Endodermal cell (in vitro differentiated cells): ENCODE measurements at places on chromosomes 5 and 9. TPM values are rescaled to one million over a fixed set of nuclear protein-coding genes. Genes with fewer than 3 reads are reported as not detected.

GRCh38 chr9:80292231-80292630 is 720.5 kb downstream of the TLE4 start:
- DNase-seq, result no peak

DNA sequence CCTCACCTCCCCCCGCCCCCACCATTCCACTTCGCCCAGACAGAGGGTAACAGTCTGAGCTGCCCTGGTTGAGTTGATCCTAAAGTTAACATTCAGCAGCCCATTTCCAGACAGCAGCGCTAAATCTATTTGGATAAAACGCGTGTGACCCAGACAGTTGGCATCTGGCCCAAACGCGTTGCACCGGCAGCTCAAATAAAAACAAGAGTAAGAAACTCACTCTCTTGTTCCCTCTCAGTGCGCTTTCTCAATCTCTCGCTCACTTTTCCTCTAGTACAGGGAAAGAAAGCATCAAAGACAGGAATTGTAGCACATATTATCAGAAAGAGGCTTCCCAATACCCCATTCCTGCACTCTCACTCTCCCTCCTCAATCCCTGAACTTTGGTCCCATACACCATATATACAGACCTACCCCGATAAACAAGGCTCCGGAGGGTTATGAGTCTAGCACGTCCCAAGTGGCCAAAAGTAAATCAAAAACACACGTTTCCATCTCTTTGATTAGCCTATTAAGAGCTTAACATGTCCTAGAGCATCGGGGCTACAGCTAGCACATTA is 1.3 kb downstream of the ADAMTS6 start:
- DNase-seq, result peak; percentile 51

GRCh38 chr9:6764523-6764922 is 6.8 kb downstream of the KDM4C start:
- DNase-seq, result no peak

- DNase-seq, result no peak
Measured at GRCh38 chr9:126869368-126869767, 8.9 kb downstream of the ZBTB34 start.

DNA sequence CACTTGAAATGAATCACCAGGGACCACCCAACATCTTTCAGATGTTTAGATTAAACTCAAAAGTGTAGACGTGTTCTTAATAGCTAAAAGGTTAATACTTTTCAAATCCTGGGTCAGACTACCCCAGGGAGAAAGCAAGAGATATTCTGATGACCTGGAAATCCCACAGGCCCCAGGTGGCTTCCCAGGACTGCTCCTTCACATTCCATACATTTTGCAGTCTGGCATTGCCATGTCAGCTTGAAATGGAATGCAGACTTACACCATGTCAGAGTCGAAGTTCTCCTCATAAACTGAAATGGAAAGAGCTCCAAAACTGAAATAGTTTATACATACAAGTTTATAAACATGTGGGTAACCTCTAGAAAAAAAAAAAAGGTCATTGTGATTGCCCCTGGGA is 61.5 kb downstream of the TMEM167A start:
- peak; percentile 74 for DNase-seq

DNA sequence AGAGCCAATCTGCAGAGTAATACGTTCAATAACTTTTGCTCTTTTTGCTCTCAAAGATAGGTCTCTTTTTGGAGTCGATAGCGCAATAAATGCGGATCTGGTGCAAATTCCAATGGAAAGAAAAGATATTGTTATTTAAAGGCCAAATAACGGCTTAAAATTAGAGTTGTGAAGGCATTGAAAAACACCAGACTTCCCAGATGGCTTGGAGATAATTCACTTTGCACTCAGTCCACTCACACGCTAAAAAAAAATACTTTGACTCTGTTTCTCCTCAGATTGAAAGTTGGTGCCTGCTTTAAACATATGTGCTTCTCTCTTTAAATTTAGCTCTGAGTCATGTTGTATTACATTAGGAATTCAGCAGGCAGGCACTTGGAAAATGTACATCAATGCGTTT is 19.5 kb upstream of the MED27 start:
- DNase-seq, result no peak

DNA sequence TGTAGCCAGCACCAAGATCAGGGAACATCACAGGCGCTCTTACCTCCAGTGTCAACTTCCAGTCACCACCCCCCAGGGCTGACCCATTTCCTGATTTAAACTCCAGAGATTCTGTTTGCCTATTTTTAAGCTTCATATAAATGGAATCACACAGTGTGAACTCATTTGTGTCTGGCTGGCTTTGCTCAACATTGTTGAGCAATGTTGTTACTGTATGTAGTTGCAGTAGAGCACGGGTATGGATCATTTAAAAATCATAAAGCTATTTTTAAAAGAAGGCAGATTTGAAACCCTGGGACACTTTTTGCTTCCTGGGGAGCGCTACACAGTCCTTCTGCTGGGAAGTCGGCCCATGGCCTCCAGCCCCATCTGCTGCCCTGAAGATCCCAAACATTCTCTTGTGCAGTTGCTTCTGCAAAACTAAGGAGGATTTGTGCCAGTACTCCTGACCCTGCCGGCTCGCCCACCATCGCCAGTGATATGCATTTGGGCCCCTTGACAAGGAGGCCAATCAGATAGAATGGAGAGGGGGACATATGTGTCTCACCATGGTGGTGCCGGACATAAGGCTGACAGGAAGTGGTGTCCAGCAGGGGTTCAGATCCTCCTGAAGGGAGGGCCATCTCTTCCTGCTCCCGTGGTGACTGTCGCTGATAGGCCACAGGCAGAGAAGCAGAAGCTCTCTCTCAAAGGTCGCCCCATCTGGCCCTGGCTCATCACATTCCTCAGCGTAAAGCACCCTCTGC is 13.3 kb downstream of the DCANP1 start:
- DNase-seq, result peak; percentile 57

DNA sequence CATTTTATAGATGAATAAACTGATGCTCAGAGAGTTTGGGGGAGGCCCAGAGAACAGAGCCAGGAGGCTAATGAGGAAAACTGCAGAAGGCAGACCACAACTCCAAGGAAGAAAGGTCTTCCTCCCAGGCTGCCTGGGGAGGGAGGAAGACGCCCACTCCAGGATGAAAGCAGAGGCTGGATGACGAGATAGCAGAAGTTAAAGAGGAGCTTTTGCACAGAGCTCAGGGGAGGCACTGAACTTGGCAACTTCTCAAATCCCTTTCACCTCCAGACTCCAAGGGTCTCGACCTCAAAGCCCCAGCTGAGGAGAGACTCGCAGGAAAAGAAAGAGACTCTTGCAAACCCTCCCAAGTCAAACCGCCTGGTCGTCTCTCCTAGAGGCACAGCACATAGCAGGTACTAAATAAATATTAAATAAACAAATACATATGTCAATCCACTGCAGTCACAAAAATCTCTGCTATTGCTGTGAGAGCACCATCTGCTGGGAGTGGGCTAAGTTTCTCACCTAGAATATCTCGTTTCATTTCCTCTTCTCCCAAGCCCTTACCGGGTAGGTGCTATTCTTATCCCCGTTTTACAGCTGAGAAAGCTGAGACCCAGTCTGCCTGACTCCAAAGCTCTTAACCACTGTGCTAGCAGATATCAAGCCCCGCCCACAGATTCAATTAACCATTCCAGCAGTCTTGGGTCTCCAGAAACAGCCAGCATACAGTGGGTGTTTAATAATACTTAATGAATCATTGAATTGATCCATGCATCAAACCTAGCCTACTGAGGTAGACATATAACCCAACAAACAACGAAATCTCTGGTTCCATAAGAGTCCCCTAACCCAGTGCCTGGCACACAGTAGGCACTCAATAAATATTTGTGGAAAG is 97.8 kb upstream of the HAND1 start:
- DNase-seq, result no peak

DNA sequence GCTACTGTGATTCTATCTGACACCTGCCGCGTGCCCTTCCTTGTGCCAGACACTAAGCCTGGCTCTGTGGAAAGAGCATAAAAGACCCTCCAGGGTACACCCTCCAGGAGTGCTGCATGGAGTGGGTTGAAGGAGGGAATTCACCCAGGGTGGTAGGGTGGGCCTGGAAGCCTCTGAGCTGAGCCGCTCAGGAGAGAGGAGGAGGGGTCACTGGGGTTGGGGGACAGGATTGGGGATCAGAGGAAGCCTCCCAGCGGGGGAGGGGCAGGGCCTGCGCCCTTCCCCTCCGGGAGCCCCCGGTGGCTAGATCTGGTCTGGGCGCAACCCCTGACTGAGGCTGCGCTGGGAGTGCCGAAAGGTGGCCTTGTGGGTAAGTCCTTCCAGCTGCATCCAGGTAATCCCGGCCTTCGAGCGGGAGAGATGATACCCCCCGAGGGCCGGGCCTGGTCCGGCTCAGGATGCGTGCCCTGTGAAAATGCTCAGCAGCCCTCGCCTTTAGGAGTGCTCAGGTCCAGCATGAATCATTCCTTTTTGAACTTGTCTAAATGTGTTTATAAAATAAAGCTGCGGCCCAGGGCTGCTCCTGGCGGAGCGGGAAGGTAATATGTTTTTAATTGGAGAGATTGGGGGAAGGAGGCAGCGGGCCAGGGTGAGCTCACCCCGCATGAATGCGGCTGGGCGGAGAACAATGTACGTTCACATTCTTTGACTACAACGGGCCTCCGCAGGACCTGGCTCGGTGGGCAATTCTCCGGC is 118.1 kb upstream of the SMIM23 start:
- peak; percentile 94 for DNase-seq

DNA sequence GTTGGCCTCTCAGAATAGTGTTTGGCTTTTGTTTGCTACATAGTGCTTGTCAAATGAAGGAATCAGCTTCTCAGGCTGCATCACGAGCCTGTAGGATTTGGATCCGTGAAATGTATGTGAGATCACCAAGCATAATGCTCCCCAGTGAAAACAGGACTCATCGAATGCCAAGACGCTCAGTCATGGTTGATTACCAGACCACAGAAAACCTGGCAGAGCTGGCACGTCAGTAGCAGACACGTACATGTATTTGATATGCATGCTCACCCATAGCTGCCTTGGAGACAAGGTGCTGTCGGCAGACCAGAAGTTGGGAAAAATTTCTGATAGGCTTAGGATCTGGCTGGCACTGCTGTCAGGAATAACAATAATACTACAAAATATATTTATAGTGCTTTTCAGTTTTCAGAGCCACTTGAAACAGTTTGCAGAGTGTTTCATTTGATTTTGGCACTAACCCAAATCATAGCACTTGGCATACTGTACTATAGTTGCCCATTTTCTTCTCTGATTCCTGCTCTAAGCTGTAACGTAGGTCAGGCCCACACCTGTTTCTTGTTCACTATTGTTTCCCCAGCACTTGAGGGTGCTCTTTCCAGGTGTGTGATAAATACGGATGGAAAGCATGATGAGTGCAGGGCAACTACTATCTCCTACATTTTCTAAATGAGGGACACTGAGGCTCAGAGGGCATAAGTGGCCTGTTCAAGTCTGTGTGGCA is 226.1 kb downstream of the NR3C1 start:
- DNase-seq, result no peak

- DNase-seq, result peak; percentile 44
Measured at GRCh38 chr5:80143491-80143890, 108.3 kb downstream of the THBS4 start.

DNA sequence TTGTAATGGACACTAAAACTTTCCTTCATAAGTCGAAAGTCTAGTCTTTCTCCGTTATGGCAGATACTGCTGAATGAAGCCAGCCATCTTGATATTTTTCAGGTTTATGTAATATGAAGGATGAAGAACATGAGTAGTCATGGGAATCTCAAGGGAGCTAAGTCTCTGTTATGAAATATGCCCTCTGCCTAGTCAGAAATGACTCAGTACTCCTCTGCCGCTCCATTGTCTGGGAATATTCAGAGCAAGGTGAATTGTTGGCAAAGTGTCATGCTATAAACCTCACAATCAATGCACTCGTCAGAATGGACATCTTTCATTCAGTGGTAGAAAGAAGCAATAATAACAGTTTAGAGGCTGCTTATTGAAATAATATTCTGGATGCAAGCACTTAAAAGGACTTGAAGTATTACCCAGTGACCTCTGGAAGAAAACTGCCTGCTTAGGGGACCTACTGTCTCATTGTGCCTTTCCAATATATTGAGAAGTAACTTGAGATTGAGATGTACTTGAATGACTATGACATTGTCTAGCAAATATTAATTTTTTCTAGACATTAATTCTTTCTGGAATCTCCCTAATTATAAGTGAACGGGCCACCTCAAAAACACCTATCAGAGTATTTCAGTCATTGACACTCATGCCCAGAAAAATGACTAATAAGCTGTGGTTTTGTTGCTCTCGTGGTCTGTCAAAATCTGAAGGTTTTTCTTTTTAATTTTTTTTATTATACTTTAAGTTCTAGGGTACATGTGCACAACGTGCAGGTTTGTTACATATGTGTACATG is 1011.5 kb upstream of the ACO1 start:
- DNase-seq, result no peak

PPIC gene
- total RNA-seq, result 31.6 to 36.4 TPM (median 35.9 TPM) in 3 replicates

AFF4 gene
- total RNA-seq, result 108 to 183 TPM (median 130 TPM) in 3 replicates

GPR151 gene
- total RNA-seq, result 2.7 to 13.6 TPM (median 13.5 TPM) in 3 replicates

ZNF483 gene
- total RNA-seq, result 21.0 and 21.4 TPM in 2 replicates
